NCI-H2107 (cell line): ENCODE measurements at places on chromosomes 3 and 15.

DNA sequence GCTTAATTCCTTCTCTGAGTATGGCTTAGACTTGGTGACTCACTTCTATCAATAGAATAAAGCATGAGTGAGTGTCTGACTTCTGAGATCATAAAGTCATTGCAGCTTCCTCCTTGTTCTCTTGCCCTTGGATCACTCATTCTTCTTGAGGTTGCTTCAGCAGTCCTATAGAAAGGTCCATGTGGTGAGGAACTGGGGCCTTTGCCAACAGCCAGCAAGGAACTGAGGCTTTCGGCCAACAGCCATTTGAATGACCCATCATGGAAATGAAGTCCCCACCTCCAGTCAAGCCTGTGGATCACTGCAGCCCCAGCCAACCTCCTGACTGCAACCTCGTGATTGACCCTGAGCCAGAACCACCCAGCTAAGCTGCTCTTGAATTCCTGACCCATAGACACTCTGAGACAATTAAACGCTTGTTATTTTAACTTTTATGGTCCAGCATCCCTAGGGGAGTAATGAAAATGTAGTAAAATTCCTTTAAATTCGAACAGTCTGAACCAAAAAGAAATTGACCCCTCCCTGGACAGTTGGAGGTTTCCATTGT, 84.5 kb downstream of the WDR76 start:
- no peak for DNase-seq

DNA sequence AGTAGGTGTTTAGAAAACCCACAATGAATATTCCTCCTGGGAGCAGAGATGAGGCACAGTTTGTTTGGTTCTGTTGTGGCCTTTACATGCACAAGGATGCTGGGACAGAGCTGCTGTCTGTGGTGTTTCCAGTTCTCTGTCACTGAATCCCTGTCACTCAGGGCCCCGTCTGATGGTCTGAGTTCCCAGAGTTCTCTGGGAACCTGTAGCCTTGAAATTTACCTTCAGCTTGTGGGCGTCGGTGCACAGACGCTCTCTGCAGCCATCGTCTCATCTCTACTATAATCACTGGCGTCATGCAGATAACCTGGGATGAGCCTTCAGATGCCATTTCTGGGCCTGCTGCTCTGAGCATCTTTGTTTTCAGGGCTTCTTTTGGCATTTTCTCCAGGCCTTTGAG, 81.9 kb downstream of the LRRK1 start:
- DNase-seq, result no peak

- DNase-seq, result no peak
Measured at GRCh38 chr15:52143873-52144272, 31.3 kb upstream of the BCL2L10 start.

- DNase-seq, result no peak
Measured at GRCh38 chr3:111269777-111270176, 198.2 kb downstream of the NECTIN3 start.

DNA sequence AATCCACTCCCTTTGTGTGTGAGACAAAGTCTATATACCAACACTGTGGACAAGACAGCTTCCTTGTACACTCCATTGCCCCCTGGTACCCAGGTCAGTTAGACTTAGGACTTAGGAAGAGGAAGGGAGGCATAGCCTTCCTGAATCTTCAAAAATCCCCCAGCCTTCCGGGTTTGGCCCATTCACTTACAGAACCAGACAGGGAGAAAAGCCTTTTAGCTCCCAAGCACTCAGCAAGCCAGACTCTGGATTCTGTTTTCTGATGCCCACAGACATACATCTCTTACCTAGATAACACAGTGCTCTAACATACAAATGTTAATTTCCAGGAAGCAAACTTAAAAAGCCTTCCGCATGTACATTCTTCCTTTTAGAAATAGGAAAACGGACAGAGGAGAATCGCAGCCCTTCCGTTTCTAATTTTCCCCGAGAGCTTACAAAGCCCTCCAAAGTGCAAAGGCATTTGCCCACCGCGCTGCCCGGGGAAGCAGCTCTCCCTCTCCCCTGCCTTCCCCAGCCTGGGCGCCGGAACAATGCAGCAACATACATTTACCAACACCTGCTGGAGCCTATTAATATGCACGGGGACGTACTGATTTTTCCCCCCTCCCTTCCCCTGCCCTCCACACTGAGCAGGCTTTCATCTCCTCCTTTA, 442.0 kb downstream of the MAGI1 start:
- no peak for DNase-seq

DNA sequence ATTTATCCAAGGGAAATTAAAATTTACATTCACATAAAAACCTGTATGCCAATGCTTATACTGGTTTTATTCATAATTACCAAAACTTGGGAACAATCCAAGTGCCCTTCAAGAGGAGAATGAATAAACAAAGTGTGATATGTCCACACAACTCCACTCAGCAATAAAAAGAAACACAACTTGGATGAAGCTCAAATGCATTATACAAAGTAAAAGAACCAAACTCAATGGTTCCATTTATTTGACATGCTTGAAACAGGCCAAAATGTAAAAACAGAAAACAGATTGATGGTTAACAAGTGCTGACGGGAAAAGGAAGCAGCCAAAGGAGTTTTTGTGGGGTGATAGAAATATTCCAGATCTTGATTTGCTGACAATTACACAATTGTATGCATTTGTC, 23.5 kb downstream of the OCA2 start:
- DNase-seq, result no peak

DNA sequence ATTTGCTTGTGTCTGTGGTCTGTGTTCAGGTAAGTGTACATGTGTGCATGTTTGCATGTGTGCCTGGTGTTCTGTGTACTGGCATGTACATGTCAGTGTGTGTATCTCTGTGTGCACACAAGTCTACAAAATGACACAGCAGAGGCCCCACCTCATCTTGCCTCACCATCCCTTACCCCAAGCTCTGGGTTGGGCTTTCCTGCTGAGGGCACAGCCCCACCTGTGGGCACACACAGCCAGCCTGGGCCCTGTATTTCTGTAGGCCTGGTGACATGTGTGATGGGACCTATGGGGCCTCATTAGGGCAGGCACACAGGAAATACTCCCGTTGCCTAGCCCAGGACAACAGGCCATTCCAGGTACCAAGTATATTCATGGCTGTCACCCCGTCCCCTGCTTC, 13.5 kb downstream of the VIPR1 start:
- no peak for DNase-seq

- DNase-seq, result no peak
Measured at GRCh38 chr15:56835718-56836171, 82.7 kb upstream of the TCF12 start.

GRCh38 chr3:24830230-24831152, 335.8 kb upstream of the THRB start:
- DNase-seq, result peak; percentile 53

DNA sequence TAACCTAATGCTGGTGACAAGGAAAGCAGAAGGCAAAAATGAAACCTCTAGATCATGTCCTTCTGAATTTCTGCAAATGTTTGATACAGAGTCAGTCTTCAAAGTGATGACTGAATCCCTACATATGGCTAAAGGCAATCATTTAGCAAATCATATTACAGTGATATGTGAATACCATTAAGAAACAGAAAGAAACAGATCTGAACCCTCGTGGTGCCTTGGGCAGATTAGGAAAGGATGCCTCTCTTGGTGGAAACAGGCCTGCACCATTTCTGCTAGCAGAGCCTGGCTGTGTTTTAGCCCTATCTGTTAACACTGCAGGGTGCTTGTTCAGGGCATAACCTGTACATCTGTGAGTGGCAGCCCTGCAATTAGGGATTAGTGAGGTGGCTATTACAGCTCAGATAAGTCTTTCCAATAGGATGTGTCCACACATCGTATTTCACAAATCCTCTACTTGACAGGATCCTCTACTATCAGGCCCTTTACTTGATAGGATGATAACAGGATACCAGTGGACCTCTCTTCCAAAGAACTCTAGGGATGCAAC, 12.1 kb downstream of the SEC22C start:
- no peak for DNase-seq

GRCh38 chr15:37877851-37878741, 56.3 kb upstream of the TMCO5A start:
- DNase-seq, result no peak

DNA sequence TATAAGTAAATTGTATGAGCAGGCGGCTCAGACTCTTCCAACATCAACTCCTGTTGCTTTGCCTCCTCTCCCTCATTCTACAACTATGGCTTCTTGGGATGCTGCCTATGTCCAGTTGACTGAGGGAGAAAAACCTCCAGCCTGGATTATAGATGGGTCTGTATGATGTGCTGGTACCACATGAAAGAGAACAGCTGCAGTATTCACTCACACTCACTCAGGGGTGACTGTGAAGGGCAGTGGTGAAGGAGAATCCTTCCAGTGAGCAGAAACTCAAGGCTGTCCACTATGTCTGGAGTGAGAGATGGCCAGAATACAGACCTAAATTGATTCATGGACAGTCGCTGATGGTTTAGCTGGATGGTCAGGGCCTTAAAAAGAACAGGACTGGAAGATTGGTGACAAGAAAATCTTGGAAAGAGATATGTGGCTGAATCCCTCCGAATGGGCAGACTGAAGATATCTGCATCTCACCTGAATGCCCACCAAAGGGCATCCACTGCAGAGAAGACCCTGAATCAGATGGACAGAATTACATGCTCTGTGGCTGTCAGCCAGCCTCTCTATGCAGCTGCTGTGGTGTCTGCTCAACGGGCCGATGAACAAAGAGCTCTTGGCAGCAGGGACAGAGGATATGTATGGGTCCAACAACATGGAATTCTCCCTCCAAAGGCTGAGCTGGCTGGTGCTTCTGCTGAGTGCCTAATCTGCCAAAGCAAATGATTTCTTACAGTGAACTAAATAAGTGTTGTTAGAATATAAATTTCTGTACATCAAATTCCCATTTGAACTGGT, 1.9 kb upstream of the BCL2L10 start:
- DNase-seq, result no peak

GRCh38 chr3:33919312-33920120, 121.1 kb downstream of the PDCD6IP start:
- DNase-seq, result no peak

DNA sequence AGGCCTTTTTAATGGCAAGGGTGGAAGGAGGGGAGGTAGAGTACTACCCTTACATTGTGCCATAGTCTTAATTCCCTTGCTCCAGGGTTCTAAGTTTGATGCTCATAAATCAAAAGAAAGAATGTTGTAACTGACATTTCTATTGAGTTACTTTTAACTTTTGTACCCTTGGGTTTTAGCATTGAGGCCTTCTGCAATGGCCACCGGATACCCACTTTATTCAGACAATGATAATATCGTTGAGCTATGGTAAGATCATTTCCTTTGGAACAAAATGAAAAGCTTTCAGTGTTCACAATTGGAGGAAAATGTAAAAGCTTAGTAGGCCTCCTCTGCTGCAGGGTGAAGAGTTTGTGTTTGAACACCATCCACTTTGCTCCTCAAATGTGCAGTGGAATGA, 16.8 kb downstream of the CGNL1 start:
- no peak for DNase-seq

DNA sequence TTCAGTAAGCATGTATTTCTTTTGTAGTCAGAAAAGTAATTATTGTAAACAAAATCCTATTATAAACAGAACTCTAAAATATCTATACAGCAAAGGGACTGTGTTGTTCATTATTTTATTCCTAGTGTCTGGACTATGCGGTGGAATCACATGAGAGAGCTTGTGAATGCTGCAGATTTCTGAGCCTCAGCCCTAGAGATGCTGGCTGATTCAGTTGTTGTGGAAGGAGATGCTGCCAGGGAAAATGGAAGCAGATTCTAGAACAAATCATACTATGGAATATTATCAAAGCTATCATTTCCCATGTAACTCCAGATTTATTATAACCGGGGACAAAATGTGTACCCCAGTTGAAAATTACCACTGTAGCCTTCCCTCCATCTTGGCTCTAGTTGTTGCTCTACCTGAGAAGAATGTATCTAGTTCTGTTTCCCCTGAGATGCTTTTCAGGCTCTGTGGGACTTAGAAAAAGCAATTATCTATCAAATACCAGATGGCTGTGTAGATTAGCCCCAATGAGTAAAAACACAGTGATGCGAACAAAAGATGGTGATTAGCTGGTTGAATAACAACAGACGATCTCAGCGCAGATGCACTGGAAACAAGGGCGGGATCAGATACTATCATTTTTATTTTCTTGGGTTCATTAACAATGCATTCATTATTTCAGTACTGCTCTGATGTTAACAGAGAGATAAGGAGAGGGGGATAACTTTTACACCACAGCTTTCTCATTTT, 131.3 kb downstream of the TMEM108 start:
- no peak for DNase-seq

DNA sequence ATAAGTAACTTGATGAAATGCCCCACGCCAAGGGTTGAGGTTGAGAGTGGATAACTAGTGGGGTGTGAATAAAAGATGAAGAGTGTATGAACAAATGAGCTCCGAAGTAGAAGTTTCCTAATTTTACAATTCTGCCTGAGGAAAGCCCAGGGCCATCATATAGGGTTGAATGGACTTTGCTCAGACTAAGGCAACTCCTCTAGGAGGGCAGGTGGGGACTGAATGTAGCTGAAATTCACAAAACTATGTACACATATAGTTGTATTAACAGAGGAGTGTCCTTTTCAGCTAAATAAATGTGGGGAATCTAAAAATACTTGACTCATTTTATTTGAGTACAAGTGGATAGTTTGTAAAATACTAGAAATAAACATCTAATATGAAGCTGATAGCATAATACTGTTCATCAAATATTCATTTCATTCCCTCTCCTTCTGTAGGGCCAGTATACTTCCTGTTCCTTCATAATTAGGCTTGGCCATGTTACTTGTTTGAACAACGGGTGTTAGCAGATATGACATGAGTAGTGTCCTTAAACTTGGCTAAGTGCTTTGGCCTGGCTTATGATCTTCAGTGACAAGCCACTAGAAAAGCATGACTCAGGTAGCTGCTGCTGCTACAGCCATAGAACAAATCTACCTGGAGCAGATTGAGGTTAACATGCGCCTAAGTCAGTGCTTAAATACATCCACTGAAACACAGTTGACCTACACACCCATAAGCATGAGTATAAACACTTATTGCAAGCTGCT, 26.5 kb downstream of the PLSCR1 start:
- no peak for DNase-seq

GRCh38 chr15:25678500-25678855, 184.6 kb downstream of the ATP10A start:
- no peak for DNase-seq

DNA sequence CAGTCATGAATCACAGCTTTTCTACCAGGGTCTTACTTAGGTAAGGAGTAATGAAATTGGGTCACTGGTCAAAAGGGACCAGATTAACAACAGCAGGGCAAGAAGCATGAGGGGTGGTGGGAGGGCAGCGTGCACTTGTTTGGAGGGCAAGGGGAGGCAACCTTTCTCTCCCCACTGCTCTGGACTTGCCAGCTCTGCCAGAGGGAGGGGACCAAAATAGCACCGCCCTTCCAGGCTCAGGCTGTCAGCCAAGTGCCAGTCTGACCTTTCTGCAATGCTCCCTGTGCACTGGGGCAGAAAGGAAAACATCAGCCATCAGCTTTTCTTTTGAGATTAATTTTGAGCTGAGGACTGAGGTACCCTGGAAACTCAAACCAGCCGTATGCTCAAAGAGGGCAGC, 4.5 kb upstream of the ULK3 start:
- DNase-seq, result no peak

DNA sequence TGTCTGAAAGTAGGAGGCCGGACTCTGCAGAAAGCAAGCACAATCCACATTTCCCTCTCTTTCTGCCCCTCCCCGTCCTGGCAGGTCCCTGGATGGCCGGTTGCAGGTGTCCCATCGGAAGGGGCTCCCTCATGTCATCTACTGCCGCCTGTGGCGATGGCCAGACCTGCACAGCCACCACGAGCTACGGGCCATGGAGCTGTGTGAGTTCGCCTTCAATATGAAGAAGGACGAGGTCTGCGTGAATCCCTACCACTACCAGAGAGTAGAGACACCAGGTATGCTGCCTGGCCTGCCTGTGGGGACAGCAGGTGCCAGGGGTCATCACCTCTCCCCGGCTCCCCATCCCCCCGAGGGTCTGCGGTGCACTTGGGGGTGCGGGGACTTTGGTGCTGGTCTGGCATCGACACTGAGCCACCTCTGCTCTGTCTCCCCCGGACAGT, 89.6 kb downstream of the AAGAB start:
- no peak for DNase-seq
